NCI-H1417 treated with DMSO at 0.1 percent for 48 hours (cell line): ENCODE measurements at places on chromosomes 5 and 9.

DNA sequence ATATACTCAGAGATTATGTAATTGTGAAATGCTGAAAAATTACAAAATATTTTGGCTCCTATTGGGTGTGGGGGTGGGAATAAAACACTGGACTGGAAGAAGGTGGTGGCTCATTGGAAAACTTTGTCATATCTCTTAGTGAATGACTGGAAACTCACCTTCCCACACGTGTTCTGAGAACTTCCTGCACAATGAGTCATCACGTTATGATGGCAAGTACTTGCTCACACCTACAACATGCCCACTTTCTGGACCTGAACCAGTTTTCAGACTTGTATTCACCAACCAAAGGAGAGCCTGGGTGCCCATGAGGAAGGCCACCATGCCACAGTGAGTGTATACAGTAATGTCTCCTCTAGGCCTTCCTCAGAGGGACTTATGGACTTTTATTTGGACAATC, 294.8 kb downstream of the ASTN2 start:
- DNase-seq: no peak

- DNase-seq: no peak
Observed at GRCh38 chr5:54296386-54296785, 14.0 kb downstream of the ARL15 start.

DNA sequence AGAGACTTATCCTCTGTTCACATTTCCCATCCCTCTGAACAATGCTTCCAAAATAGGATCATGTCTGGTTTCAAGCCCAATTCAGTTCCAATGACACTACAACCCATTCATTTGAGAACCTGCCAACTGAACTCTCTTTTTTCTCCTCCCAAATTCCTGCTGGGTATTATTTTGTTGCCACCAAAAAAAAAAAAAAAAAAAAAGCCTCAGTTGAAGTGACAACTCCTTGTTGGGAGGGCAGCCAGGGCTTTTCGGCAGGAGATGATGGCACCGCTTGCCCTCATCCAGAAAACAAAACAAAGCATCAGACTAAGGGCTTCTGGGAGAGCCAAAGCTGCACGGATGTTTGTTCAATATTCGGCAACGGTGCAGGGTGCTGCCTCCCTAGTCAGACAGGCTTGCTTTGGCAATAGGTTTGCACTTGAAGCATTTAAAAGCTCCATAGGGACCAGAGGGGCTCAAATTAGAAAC, 30.6 kb upstream of the TRIM32 start:
- DNase-seq: no peak

DNA sequence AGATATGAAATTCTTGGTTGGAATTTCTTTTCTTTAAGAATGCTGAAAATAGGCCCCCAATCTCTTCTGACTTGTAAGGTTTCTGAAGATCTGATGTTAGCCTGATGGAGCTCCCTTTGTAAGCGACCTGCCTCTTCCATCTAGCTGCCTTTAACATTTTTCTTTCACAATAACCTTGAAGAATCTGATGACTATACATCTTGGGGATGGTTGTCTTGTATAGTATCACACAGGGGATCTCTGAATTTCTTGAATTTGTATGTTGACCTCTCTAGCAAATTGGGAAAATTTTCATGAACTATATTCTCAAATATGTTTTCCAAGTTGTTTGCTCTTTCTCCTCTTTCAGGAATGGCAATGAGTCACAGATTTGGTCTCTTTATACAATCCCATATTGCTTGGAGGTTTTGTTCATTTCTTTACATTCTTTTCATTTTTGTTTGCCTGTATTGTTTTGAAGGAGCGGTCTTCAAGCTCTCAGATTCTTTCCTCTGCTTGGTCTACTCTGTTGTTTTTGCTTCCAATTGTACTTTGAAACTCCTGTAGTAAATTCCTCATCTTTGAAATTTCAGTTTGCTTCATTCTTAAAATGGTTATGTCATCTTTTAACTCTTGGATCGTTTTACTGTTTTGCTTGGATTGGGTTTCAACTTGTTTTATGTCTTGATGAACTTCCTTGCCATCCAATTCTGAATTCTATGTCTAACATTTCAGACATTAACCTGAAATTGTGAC, 245.2 kb upstream of the TARS1 start:
- DNase-seq: no peak
